ENCODE measurements at places on chromosomes 5 and 9.

DNA sequence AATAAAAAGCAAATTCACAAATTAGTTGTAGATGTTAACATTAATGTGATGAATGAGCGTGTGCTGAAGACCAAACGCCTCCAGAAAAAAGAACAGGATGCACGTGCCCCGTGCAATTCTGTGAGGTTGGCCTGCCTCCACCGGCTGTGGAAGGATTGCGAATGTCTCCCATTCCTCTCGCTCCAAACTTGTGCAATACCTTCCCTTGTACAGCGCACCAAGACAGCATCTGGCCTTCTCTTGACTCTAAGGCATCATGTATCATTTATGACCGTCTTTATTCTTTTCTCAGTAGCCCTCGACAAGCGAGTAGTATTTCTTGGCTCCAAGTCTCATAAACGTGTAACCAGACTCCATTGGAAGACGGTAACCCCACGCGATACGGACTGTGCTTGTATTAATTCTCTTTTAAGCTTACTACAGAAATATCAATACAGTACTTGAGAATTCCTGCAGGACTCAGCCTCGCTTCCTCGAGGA, 1.5 kb upstream of the TESK1 start:
- no peak for DNase-seq

DNA sequence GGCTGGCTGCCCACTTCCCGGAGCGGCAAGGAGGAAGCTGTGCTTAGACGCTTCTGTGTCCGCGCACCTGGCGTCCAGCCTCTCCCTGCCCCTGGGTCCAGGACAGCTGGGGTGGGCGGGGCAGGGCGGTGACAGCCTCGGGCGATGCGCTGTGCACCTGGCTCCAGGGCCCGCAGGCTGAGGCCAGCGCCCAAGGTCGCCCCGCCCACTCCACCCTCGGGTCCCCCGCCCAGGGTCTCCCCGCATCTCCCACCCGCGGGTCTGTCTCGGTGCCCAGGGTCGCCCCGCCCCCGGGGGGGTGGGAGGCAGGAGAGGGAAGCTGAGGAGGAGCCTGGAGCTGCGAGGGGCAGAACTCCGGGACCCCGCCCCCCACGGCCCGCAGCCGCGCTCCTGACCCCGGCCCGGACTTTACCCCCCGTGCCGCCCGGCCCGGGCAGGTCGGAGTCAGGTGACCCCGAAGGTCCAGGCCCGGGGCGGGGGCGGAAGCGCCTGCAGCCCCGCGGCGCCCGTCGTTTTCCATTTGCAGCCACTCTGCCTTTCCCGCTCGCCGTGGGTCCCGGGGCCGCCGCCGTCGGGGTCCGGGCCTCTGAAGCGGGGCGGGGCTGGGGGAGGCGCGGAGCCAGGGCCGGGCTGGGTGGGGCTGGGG, at the start of gene ENTPD8:
TSS of gene ENTPD8 (minus strand) at position 69 of the 646 bp plus-strand sequence. CDS start 3,072 bp downstream, outside the sequence.
- DNase-seq = no peak

- no peak for DNase-seq
Observed at GRCh38 chr9:16133556-16134227, 580.8 kb downstream of the CCDC171 start.

- no peak for DNase-seq
Observed at GRCh38 chr5:56962286-56962685, 10.4 kb upstream of the MIER3 start.

GRCh38 chr9:131253891-131254491, 22.3 kb downstream of the FAM78A start:
- peak; percentile 58 for DNase-seq

- no peak for DNase-seq
Observed at GRCh38 chr9:28758971-28759370, 1185.7 kb upstream of the C9orf72 start.

All from astrocyte of the cerebellum (primary cell).